A172 (cell line): ENCODE measurements at places on chromosomes 7 and 10. TPM values are rescaled to one million over a fixed set of nuclear protein-coding genes. Genes with fewer than 3 reads are reported as not detected.

DNA sequence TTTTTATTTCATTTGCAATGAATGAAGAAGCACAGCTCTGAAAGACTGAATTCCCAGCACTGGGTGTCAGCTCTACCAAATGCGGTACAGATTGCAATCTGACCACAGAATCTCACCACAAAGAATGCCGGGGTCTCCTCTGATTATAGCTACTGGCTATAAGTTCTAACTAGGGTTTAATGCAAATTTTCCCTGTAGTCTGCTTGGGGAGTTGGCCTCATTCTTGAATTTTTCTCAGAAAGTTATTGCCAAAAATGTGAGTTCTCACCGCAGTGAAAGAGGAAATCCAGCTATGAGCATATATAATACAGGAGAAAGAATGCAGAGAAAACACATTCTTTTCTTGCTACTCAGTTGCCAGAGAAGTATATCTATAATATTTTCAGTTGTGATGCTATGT is 1255.7 kb upstream of the LRRTM3 start:
- DNase-seq, result peak; percentile 14

GRCh38 chr10:33073641-33074415 is 115.8 kb upstream of the ITGB1 start:
- DNase-seq, result no peak

DNA sequence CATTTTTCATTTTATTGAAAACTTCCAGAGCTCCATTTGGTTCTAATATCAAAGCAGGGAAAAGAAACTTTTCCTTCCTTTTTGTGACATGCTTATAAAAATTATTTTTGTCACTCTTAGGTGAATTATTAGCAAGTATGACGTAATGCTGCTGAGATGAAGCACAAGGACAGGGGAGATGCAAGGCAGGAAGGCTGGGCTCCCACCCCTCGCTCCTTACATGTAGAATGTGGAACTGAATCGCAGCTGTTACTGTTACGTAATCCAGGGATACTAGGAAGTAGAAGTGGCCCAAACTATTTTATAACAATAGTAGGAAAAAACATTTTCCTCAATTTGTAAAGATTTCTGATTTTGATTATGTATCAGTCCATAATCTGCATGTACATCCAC is 17.1 kb upstream of the GTPBP4 start:
- no peak for DNase-seq

DNA sequence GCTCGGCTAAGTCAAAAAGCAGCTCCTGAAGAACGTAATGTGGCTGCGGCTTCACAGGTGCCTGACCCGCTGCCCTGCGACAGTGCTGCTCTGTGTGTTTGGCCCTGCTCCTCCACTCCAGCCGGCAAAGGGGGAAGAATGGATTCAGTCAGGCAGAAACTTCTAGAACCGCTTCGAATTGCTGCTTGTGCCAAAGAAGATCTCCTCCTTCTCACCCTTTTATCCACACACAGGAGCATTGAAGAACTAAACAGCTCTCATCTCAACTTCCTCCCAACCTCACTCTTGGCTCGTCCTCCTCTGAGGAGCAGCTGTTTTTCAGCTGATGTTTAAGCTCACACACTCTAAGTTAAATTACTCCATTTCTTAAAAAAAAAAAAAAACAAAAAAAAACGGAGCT is 651.4 kb downstream of the INHBA start:
- no peak for DNase-seq

DNA sequence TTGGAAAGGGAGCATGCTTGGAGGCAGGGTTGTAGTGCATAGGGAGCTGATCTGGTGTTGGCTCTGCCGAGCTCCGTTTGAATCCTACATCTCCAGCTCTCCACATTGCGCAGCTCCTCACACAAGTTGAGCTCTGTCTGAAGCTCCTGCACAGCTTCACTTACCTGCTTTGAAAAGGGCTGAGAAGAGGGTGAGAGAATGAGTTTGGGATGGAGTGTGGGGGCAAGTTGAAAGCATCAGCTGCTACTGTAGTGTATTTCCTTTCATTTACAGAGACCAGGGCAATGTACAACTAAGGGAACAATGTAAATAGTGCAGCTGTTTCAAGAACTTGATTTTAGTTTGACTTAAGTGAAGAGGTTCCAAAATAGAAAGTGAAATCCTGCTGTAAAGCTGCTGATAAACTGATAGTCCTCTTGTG is 88.5 kb downstream of the VTI1A start:
- no peak for DNase-seq

- DNase-seq, result no peak
Measured at GRCh38 chr10:124020981-124021815, 72.2 kb downstream of the CHST15 start.

DNA sequence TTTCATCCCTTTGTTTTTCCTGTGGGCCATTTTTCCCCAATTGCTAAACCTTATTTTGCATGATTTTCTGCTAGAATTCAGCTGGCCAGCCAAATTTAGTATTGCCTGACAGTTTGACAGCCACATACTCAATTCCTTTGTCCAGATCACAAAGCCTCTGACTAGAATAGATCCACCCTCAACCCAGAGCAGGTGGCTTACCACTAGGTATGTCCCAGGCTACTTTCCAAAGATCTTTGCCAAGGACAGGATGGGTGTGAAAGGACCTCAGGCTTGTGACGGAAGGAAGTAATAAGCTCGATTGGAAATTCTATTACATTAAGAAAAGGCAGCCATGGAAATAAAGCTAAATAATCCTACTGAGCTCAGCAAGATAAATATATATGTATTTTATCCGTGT is 50.6 kb upstream of the AGK start:
- DNase-seq, result no peak

GRCh38 chr10:8477300-8477699 is 422.8 kb downstream of the GATA3 start:
- no peak for DNase-seq

GRCh38 chr10:79050896-79051555 is 17.7 kb upstream of the ZMIZ1 start:
- no peak for DNase-seq

GRCh38 chr10:65845916-65846315 is 1079.9 kb upstream of the LRRTM3 start:
- no peak for DNase-seq

GRCh38 chr10:80462981-80463741 is 9.1 kb downstream of the TSPAN14 start:
- DNase-seq, result peak; percentile 40

DNA sequence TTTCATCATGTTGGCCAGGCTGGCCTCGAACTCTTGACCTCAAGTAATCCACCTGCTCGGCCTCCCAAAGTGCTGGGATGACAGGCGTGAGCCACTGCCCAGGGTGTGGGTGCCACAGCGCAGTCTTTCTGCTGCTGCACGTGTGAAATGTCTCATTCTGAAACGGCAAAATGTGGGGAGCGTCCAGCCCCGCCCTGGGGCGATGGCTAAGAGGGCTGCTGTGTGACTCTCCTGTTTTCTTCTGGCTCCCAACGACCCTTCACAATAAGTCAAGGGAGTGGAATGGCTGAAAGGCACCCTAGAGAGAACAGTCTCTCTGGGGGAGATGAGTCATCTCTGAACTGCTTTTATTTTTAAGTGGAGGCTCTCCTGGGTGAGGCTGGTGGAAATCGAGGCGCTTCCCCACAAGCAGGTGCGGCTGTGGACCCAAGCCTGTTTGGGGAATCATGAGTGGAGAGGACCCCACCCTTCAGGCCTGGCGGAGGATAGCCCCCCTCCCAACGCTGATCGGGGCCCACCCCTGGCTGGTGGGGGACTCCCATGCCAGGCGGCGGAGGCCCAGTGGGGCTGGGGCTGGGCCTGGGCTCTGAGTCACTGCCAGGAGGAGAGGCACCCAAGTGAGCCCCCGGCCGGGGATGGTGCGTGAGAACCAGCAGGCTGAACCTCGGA is 18.0 kb downstream of the ADAP1 start:
- peak; percentile 99 for DNase-seq

GRCh38 chr10:103901299-103901698 is 16.7 kb downstream of the STN1 start:
- DNase-seq, result no peak

- no peak for DNase-seq
Measured at GRCh38 chr10:43000651-43001426, 76.0 kb upstream of the RET start.

GRCh38 chr7:55977831-55978230 is 13.4 kb downstream of the NIPSNAP2 start:
- DNase-seq, result no peak

DNA sequence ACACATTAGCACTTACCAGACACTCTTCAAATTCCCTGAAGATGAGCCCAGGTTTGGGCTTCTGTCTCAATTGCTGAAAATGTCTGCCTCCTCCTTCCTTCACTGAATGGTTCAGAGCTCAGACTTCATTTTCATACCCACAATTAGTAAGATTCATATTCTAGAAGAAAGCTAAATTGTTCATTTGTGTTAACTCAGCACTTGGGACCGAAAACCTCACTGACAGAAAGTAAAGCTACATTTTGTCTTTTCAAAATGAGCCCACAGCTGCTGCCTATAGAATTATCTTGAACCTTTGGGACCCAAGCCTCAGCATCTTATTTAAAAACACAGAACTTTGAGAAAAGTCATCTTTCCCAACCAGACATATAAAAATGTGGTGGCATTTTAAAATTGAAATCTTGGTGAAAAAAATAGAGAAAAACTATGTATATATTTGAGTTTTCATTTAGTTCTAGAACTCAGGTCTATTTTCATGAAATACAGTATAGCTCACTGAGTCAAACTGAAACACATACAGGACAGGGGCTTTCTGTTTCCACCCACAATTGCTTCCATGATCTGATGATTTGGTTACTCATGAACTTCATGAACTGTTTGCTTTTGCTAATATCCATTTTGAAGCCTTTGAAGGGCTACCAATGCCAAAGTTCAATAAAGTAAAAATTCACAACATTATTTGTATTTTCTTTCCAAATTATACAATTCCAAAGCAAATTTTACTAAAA is 119.1 kb upstream of the PFKP start:
- DNase-seq, result no peak

DNA sequence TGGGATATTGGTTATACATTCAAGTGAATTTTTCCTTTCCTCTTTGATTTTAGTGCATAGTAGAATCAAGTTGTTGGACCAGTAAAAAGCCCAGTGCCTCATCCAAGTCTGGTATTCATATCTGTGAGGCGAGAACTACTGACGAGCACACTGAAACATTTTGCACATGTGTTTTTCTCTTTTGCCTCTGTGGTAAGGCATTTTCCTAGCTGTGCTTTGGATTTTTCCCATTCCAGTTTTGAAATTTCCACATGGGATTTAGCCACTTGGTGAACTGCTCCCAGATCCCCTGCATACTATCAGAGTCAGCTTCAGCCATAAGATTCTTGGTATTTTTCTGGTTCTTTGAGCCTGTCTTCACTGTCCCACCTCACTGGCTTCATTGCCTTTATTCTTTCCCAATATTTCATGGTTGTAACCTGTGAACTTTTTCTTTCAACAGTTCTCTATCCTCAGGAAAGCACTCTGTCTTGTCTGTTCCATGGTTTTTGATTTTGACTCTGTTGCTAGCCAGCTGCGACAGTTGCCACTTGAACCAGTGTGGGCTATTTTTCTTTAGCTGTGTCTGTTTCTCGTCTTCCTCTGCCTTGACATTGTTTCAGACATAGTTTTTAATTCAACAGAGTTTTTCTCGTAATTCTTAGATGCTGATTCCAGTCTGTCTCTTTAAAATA is 239.0 kb downstream of the REEP3 start:
- no peak for DNase-seq

DNA sequence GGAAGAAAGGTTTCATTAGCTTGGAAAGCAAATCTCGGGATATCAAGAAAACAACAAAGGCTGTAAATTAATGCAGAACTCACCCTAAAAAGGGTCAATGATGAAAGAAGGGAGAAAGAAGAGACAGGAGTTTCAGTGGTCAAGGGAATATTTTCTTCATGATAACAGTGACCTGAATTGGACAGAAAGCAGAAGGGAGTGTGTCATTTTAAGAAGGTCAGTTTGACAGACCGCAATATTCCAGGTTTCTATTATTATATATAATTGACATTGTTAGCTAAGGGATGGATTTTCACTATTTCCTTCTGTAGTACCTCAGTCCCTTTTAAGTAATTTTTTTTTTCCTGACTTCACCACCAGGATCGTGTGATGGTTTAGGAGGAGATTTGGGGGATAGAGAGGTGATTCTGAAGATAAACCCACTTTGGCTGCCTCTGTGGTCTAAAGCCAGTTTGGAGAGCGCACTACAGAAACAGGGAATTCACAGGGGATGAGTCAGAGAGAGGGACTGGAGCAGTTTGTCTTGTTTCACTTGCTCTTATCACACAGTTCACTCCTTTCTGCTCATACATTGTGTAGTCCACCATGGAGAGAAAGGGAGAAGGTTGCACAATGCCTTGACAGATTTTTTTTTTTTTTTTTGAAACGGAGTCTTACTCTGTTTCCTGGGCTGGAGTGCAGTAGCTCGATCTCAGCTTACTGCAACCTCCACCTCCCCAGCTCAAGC is 417.9 kb downstream of the AUTS2 start:
- peak; percentile 91 for DNase-seq

DNA sequence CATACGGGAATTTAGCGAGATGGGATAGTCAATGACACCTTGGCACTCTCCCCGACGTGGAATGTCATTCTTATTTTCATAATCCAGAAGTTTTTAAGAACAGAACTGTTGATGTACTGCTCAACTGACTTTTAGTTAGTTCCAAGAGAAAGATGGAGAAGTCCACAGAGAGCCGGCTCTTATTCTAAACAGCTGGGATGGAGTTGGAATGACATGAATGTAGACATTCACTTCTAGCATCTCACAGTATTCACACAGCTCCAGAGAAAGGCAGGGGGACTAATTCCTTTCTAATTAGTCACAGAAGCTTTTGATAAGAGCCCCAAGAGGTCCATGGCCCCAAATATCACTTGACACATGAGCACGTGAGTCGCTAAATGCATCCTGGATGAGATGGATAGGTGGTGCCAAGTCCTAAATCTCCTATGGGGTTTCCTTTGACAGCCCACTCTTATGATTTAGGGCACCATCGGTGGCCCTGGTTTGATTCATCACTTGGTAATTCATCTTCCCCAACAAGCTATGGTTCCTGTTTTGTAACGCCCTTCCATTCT is 420.3 kb upstream of the AUTS2 start:
- peak; percentile 100 for DNase-seq

- DNase-seq, result peak; percentile 35
Measured at GRCh38 chr7:39951226-39952194, 1.5 kb downstream of the CDK13 start.

GRCh38 chr7:132742189-132742612 is 165.9 kb upstream of the PLXNA4 start:
- DNase-seq, result peak; percentile 78

The UNCX gene
- not detected in 2 replicates for total RNA-seq

The THSD7A gene
- total RNA-seq, result 0.21 and 0.89 TPM in 2 replicates

The CAMK2B gene
- total RNA-seq, result 1.9 and 3.1 TPM in 2 replicates

The BTBD16 gene
- total RNA-seq, result not detected in 2 replicates

The ZNF37A gene
- 11.1 and 19.3 TPM in 2 replicates for total RNA-seq

The ZP3 gene
- 3.9 and 12.1 TPM in 2 replicates for total RNA-seq

The SYT15 gene
- not detected in 2 replicates for total RNA-seq

The SPRN gene
- total RNA-seq, result not detected in 2 replicates

The ATP5F1C gene
- 638 and 718 TPM in 2 replicates for total RNA-seq

The LRIT1 gene
- not detected in 2 replicates for total RNA-seq

The PON1 gene
- total RNA-seq, result not detected in 2 replicates

The TMED4 gene
- 141 and 265 TPM in 2 replicates for total RNA-seq

The VWDE gene
- total RNA-seq, result 0.05 TPM in 1 of 2 replicates, not detected in the other
